Tracheal epithelial cell (primary cell): ENCODE measurements at places on chromosomes 4 and X. TPM values are rescaled to one million over a fixed set of nuclear protein-coding genes. Genes with fewer than 3 reads are reported as not detected.

TMEM31 gene
- total RNA-seq = not detected in 2 replicates

UGT2A3 gene
- total RNA-seq = 6.0 TPM in 1 of 2 replicates, not detected in the other

DHRSX gene
- 18.3 and 21.9 TPM in 2 replicates for total RNA-seq

PDE6B gene
- total RNA-seq = 0.21 and 4.8 TPM in 2 replicates

MAGIX gene
- total RNA-seq = 3.0 and 4.1 TPM in 2 replicates

GLRB gene
- 2.1 and 3.4 TPM in 2 replicates for total RNA-seq

MAPK10 gene
- total RNA-seq = 2.2 and 7.0 TPM in 2 replicates

NXF2B gene
- not detected in 2 replicates for total RNA-seq

TRPC5OS gene
- total RNA-seq = not detected in 2 replicates

PCDH10 gene
- total RNA-seq = under 0.01 TPM in 2 replicates

UTP3 gene
- total RNA-seq = 10.7 and 12.8 TPM in 2 replicates

CCNI gene
- total RNA-seq = 113 and 227 TPM in 2 replicates

CASP6 gene
- total RNA-seq = 30.9 and 63.6 TPM in 2 replicates

CYSLTR1 gene
- total RNA-seq = 0.21 TPM in 1 of 2 replicates, not detected in the other

CPLX1 gene
- not detected in 2 replicates for total RNA-seq

GPR82 gene
- total RNA-seq = not detected in 2 replicates

EPGN gene
- 5.8 and 13.5 TPM in 2 replicates for total RNA-seq

DGKK gene
- total RNA-seq = not detected in 2 replicates

MAGED4 gene
- 0.48 TPM in 1 of 2 replicates, not detected in the other for total RNA-seq

ARSD gene
- 12.4 and 21.7 TPM in 2 replicates for total RNA-seq

CPEB2 gene
- 11.3 and 13.3 TPM in 2 replicates for total RNA-seq

NAA11 gene
- not detected in 2 replicates for total RNA-seq

ZNF630 gene
- total RNA-seq = 1.2 and 3.0 TPM in 2 replicates

NSG1 gene
- 2.6 and 23.9 TPM in 2 replicates for total RNA-seq

S100P gene
- total RNA-seq = 5.8 and 267 TPM in 2 replicates

ANTXR2 gene
- total RNA-seq = 23.0 and 46.0 TPM in 2 replicates

DCAF4L1 gene
- total RNA-seq = 0.21 and 0.48 TPM in 2 replicates

MECP2 gene
- total RNA-seq = 12.0 and 16.4 TPM in 2 replicates

EXOC1L gene
- not detected in 2 replicates for total RNA-seq

ZRSR2 gene
- total RNA-seq = 0.64 and 0.72 TPM in 2 replicates

UGT2B11 gene
- not detected in 2 replicates for total RNA-seq

SORCS2 gene
- total RNA-seq = under 0.01 and 0.48 TPM in 2 replicates

SAGE1 gene
- not detected in 2 replicates for total RNA-seq

C4orf54 gene
- total RNA-seq = under 0.01 TPM in 1 of 2 replicates, not detected in the other

NPY5R gene
- total RNA-seq = under 0.01 TPM in 1 of 2 replicates, not detected in the other

ALPK1 gene
- 9.2 and 15.8 TPM in 2 replicates for total RNA-seq

TKTL1 gene
- not detected in 2 replicates for total RNA-seq

ASB11 gene
- total RNA-seq = not detected in 2 replicates
